ENCODE measurements at places on chromosomes 7 and 10. TPM values are rescaled to one million over a fixed set of nuclear protein-coding genes. Genes with fewer than 3 reads are reported as not detected.

The EBLN1 gene
- not detected for total RNA-seq

The OR2A1 gene
- total RNA-seq, result not detected

The ANKRD7 gene
- not detected for total RNA-seq

GRCh38 chr10:124579011-124579399 is 117.4 kb downstream of the LHPP start:
- no peak for DNase-seq

GRCh38 chr10:133182791-133183645 is 23.0 kb downstream of the KNDC1 start:
- no peak for DNase-seq

DNA sequence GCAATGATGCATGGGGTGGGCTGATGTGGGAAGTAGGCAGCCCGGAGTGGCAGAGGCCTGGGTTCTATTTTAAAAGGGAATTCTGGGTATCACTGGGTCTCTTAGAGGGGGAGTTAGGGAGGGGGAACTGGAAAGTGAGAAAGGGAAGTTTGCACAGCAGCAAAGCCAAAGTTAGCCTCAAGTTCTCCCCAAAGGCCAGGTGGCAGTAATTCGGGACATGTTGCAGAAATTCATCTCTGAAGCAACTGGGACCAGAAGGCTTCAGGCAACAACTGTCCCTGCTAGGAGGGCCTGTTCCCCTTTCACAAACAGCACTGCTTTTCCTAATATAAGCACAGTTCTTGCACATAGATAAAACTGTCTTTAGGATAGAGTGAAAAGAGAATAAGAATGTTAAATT is 67.4 kb downstream of the NOD1 start:
- no peak for DNase-seq

- DNase-seq, result no peak
Measured at GRCh38 chr7:140902303-140902953, 22.3 kb downstream of the BRAF start.

DNA sequence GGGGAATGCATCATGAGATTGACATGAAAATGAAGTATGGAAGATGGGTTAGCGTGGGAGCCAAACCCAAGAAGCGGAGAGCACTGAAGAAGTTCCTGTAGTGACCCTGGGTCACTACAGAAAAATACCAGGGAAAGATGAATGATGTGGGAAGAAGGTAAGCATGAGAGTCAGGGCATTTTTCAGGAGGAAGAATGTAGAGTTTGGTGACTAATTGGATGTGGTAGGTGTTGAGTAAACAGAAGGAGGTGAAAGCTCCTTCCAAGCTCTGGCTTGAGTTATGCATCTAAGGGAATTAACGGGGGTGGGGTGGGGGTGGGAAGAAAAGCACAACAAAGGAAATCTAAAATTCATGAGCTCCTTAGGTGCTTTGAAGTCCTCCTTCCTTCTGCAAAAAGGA is 238.1 kb upstream of the AOAH start:
- DNase-seq, result no peak

GRCh38 chr7:129907122-129907736 is 45.5 kb downstream of the UBE2H start:
- DNase-seq, result no peak

- no peak for DNase-seq
Measured at GRCh38 chr10:54903745-54904144, 102.7 kb upstream of the PCDH15 start.

- DNase-seq, result no peak
Measured at GRCh38 chr7:21999896-22000295, 54.2 kb upstream of the CDCA7L start.

- DNase-seq, result no peak
Measured at GRCh38 chr10:131816941-131817700, 83.7 kb upstream of the PPP2R2D start.

Measured in thoracic aorta (tissue), 2 donors.